ENCODE measurements at places on chromosomes 2 and 18. TPM values are rescaled to one million over a fixed set of nuclear protein-coding genes. Genes with fewer than 3 reads are reported as not detected.

Gene SP140L
- total RNA-seq, result 8.4 TPM

Gene TUBA3E
- total RNA-seq, result not detected

Gene SLC38A11
- total RNA-seq, result 11.7 TPM

DNA sequence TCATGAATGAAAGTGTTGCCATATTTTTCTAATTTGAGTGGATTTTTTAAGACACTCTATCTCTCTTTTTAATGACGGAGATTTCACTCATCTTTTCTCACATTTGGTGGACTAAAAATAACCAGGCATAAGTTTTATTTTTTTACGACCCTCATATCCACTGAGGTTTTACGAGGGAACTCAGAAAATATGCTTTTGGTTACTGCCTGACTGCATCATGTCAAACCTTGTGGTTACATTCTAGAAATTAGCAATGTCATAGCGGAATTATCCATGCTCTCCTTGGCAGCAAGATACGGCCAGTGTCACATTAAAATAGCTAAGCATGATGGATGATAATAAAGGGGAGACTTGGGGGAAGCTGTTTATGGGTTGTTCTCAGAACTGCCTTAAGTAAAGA, 428.6 kb upstream of the FSHR start:
- no peak for ATAC-seq

DNA sequence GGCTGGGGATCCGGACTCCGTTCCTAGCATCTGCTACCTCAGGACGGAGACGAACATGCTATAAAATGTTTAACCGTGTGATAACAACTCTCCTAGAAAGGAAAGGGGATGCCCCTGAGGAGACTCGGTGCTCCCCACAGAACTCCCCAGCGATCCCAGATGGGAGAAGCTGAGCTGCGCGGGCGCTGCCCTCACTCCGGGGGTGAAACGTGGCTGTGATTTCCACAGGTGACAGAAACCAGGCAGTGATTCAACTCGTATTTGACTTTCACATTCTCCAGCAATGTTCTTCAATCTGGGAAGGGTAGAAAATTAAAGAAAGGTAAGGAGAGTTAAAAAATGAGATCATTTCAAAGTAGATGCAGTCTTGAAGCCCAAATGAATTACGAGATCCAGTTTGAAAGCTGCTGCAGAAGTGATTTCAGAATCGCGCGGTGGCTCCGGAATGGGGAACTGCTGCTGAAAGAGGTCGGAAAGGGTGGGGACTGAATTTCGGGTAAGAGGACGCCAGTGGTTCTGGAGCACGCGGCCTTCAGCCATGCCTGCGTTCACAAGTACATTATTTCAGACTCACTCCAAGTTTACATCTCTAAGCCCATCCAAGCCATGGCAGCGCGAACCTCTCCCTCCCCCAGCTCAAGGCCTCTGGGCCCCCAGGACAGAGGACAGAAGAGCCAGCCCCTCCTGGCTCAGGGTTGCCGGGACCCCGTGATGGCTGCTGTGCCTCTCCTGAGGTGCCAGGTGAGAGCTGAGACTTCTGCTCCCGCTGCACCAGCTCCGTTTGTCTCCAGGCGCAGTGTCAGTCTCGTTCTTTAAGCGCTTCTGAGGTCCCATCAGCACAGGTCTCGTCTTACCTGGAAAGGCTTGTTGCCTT, 39.5 kb downstream of the ADNP2 start:
- no peak for ATAC-seq

DNA sequence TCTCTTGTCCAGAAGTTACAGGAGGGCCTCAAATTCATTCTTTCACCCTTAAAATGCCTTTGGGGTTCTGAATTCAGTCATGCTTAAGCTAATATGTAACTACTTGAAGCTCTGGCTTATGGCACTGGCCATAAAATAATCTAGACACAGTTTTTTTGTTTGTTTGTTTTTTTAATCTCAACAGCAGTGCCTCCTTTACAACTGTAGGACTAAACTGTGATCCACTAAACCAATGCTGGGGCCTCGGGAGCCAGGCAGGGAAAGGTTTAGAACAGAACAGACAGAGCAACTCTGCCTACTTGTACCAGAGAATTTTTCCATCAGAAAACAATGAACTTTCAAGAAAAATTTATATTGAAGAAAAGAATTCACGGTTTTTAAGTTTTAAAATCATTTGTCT, 1.7 kb downstream of the STAM2 start:
- no peak for ATAC-seq
